ENCODE measurements at places on chromosomes 5 and 9.

- no peak for DNase-seq
These were observed 2.1 kb downstream of the NEURL1B start for GRCh38 chr5:172642926-172643871.

DNA sequence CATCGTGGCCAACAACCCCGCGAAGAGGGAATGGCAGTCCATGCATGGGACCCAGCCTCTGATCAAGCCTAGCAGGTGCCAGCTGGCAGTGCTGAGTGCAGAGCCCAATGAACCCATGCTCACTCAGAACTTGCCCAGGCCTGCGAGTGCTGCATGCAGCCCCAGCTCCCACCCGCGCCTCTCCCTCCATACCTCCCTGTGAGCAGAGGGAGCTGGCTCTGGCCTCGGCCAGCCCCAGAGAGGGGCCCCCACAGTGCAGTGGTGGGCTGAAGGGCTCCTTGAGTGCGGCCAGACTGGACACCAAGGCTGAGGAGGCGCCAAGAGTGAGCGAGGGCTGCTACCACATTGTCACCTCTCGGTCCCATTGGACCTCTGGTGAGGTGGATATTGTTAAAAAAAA is 32.6 kb upstream of the NPR3 start:
- no peak for DNase-seq

GRCh38 chr5:66324357-66324756 is 180.3 kb downstream of the SREK1 start:
- DNase-seq: no peak

DNA sequence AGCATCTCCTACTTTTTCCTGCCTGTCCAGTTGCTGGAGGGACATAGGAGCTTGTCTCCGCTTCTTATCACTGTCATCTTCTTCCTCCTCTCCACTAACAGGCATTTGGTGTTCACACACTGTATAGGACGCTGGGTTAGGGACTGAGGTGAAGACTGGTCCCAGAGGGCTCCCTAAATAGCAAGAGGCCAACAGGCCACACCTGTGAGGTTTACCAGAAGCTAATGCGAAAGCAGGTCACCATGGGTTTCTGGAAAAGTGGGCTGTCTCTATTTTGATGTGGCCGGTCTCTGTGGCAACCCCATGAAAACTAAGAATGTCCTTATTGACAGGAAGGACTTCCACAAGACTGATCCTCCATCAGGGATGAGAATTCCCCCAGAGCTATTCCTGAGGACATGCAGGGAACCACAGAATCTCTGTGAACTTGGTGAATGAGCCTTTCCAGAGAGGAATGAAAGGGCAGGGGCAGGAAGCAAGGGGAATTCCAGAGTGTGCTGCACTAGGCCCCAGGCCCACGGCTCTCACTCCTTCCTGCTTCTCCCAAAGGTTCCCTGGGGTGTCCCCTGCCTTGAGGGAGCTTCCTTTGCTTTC is 61.7 kb downstream of the DAP start:
- DNase-seq: no peak

GRCh38 chr5:150148117-150148927 is 7.3 kb downstream of the PDGFRB start:
- DNase-seq: no peak

GRCh38 chr9:115353681-115354080 is 235.7 kb upstream of the TNC start:
- no peak for DNase-seq

- DNase-seq: no peak
These were observed 7.8 kb downstream of the UIMC1 start for GRCh38 chr5:176998828-176999227.

DNA sequence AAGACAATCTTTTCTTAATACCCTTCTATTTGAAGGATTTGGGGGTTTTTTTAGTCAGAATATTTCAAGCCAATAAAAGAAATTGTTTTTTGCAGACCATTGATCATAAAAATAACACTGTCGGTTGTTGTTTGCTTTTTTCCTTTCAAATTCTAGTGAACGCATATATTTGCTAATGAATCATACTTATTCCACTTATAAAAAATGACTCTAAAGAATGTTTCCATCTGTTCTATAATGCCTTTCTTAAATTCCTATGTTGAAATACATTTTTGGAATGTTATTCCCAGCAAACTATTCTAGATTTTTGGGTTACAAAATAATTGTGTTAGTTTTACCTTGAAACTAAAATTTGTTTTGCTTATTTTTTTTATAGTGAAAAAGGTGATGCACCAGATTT is 32.2 kb downstream of the CWC27 start:
- DNase-seq: no peak

GRCh38 chr9:133978226-133978898 is 13.8 kb downstream of the VAV2 start:
- DNase-seq: peak; percentile 3

- DNase-seq: no peak
These were observed 180.6 kb downstream of the OLFM1 start for GRCh38 chr9:135268031-135268430.

- no peak for DNase-seq
These were observed 40.5 kb downstream of the C9orf50 start for GRCh38 chr9:129580211-129580915.

DNA sequence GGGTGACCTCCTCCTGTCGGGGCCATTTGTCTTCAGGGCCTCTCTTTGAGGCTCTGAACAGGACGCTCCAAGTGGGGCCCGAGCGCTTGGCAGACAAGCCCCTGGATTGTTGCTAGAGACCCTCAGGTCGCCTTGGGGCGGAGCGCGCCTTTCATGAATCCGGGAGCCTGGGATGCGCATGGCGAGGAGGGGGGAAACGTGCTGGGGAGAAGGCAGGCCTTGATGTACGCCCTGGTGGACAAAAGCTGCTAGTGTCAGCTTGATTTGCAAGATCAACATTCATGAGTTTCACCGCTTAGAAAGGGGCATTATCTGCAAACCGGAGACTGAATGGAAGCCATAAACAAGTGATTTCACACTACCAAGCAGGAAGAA is 226.3 kb downstream of the SMARCA2 start:
- DNase-seq: no peak

DNA sequence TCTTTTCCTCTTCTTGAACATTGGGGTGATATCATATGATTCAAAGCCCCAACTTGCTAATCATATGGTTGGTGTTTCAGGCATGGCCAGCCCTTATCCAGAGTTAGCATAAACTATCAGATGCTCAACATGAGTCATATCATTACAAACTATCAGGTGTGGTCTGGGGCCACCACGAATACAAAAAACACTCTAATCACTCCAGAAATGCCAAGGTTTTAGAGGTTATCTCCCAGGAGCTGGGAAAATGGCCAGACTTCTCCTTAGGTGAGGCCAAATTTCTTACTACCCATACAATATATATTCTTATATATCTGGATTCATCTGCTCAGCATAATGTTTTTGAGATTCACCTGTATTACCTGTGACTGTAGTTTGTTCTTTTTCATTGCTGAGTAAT is 210.5 kb downstream of the CCDC171 start:
- DNase-seq: no peak

GRCh38 chr5:150658121-150658520 is 2.9 kb upstream of the MYOZ3 start:
- DNase-seq: no peak

DNA sequence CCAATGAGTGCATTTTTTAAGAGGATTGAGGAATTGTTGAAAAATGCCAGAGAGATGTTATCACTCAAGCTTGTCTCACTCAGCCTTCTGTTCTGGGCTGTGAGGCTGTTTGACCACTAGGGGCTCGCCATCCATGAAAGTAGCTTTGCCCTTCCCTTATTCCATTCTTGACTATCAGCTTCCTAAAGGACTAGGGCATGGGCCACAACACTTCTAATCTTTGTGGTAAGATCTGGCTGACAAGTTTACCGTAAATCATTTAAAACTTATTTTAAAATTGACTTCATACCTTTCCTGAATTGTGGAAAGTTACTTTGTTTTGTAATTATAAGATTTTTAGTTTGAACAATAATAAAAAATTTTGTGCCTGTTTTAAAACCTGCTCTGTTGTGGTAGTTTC is 49.5 kb downstream of the TJP2 start:
- no peak for DNase-seq

DNA sequence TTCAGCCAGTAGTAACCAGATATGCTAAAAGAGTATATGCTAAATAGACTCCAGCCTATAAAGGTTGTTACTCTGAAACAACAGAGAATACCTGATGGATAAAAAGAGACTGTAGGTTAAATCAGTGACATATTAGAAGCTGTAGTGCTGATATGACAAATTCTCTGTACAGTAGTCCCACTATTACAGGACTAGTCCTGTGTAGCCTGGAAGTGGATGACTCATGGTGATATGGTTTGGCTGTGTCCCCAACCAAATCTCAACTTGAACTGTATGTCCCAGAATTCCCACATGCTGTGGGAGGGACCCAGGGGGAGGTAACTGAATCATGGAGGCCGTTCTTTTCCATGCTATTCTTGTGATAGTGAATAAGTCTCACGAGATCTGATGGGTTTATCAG is 276.2 kb upstream of the POU5F2 start:
- DNase-seq: no peak

DNA sequence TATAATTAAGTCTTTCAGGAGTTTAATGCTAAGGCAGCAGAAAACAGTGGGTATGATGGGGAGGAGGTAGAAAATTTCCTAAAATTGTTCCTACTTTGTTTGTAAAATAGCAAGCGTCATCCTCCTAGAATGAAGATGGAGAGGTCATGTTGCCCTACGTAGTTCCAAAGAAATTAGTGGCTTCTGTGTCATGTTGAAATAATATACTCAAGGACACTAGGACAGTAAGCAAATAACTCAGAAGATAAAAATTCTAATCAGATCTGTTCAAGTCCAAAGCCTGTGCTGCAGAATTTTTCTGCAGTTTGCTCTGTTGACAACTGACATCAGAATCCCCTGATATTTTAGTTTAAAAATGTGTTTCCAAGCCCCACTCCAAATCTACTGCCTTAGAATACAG is 486.3 kb downstream of the DIRAS2 start:
- no peak for DNase-seq

GRCh38 chr9:10525972-10526371 is 86.8 kb downstream of the PTPRD start:
- no peak for DNase-seq

GRCh38 chr9:85941966-85942912 is 1.3 kb downstream of the NAA35 start:
- DNase-seq: no peak

DNA sequence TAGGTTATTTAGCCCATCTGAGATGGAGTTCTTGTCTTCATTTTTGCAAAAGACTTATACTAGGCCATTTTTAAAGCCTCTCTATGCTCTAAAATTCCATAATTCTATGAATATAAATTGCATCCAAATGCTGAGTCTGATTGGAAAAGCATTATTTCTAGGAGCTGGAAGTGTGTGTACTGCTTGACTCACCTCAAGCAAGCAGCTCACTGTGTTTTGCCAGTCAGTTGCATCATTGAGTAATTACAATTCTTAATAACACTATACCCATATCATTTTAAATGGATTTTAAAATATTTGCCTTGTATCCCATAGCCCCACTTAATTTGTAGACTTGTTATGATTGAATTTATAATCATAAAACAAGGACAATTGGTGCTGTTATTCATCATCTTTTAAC is 161.0 kb downstream of the PAM start:
- DNase-seq: no peak

DNA sequence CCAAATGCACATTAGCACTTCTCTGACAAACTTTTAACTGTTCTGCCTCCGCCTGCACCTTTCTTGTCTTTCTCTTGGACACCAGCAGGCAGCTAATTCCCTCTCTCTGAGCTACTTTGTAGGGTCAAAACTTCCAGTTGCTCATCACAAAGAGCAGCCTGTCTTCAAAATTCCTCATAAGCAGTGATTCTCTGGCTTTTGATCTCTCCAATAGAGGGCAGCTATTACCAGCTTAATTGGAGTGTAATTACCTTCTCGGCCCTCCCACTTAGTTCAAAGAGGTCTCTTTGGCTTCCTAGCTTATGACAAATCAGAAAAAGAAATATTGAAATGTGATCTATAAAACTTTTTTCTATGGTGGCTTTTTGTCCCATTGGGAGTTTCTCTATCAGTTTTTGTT is 43.6 kb upstream of the RAD23B start:
- DNase-seq: no peak

DNA sequence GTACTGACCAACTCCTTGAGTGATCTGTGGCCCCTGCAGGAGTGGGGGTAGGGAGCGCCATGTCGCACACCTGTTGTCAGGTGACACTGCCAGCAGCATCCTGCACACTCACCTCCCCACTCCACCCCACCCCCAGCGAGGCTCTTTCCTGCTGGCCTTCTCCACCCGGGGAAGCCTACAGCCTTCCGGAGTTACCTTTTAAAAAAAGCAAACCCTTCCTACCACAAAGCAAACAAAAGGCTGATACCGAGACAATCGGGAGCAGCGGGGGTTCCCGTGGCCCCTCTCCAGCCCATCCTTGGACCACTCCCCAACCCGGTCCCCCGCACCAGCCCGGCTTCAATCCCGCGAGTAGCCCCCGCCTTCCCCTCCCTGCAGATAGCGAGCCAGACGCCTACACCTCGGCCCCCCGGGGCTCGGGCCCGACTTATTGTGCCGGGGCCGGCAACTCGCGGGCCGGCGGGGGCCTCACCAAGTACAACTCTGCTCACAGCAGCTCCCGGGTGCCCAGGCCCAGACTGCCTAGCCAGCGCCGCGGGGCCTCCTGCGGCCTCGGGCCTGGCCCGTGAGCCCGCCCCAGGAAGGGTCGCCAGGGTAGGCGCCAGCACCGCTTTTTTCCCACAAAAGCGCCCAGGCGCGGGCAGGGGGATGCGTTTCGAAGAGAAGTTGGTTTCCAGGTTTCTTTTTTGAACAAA is 724 bp downstream of the MACROH2A1 start:
- DNase-seq: no peak

DNA sequence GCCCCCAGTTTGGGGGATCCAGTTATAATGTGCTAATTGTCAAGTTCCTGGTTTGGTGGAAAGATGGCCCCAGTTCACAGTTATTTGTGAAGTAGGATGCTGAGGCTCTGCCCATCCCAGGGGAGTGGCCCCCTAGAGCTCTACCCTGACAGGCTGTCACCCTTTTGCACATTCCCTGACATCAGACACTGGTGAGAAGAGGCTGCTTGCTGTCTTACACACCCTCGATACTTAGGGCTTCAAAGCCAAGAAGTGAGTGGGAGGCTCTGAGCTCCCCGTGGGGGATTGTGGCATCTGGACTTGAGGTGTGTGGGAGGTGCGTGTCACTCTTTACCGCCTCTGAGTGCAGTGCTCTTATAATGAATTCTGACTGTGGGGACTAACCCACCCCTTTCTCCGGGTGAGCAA is 168.5 kb downstream of the DOCK2 start:
- DNase-seq: no peak

DNA sequence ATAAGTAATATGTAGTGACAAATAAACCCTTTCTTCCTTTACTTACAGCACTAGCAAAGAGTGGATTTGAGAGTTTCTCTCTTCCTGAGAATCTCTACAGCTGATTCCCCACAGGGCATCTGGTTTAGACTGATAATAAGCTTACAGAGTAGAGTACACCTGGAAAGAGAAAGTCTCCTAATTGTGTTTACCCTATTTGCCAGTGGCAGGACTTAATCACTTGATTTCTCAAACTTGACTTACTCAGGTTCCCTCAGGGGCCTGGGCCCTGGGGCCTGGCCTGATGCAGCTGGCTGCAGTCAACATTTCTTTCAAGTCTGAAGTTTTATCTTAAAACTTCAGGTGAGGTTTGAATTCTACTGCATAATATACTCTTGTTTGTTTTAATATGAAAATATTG is 38.0 kb upstream of the UBTD2 start:
- no peak for DNase-seq

GRCh38 chr5:32434221-32434620 is 10.3 kb downstream of the ZFR start:
- DNase-seq: no peak
